GM03348 (cell line): ENCODE measurements at places on chromosomes 3 and 15.
A peak's percentile ranks its signal among the peaks of the same experiment; 100 is the strongest.

GRCh38 chr3:23648326-23648995 lies 157.3 kb upstream of the UBE2E1 start:
- DNase-seq: peak; percentile 44

- DNase-seq: no peak
Measured at GRCh38 chr15:80850941-80851451, 71.8 kb downstream of the CEMIP start.

DNA sequence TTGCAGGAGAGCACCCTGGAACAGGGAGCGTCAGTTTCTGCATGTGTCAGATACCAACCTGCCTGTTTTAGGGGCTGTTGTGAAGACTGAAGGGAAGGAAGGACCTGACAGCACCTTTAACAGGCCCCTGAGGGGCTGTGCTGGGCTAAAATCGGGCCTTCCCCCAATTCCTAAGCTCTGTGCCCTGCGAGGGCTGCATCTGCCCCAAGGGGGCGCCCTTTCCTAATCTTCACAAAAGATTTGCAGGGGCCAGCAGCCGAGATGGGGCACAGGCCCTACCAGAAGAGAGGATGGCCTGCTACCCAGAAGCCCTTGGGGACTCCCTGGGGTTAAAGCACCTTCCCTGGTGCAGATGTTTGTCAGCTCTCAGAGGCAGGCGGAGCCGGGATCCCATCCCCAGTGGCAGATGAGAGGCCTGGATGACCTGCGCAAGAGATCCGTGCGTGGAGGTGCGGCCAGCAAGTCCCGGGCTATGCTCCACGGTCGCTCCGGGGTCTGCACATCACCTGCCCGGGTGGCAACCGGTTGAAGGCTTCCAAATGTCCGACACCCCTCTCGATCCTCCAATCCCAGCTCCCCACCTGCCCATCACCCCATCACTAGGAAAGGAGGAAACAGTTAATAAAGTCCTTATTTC lies 53.6 kb downstream of the RHCG start:
- DNase-seq: peak; percentile 73

- no peak for DNase-seq
Measured at GRCh38 chr15:73959012-73959581, 32.8 kb downstream of the LOXL1 start.

- no peak for DNase-seq
Measured at GRCh38 chr3:30356866-30357753, 249.3 kb upstream of the TGFBR2 start.
